ENCODE measurements at places on chromosomes 5 and 9. TPM values are rescaled to one million over a fixed set of nuclear protein-coding genes. Genes with fewer than 3 reads are reported as not detected.

DNA sequence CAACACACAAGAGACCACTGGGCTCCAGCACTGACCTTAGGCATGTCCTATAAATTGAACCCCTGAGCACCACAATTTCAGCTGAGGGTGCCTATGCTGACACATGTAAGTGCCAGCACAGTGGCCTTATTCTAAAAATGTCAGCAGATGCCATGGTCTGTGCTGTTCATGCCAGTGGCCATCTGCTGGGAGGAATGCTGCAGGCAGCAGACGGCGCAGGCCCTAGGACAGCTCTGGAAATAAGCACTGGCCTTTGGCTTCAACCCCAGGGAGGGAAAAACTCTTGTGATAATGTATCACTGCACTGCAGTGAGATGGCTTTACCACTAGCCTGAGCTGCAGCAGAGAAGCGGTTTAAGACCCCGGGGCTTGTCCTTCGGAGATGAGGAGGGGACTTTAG, 98.5 kb downstream of the SYK start:
- no peak for DNase-seq

DNA sequence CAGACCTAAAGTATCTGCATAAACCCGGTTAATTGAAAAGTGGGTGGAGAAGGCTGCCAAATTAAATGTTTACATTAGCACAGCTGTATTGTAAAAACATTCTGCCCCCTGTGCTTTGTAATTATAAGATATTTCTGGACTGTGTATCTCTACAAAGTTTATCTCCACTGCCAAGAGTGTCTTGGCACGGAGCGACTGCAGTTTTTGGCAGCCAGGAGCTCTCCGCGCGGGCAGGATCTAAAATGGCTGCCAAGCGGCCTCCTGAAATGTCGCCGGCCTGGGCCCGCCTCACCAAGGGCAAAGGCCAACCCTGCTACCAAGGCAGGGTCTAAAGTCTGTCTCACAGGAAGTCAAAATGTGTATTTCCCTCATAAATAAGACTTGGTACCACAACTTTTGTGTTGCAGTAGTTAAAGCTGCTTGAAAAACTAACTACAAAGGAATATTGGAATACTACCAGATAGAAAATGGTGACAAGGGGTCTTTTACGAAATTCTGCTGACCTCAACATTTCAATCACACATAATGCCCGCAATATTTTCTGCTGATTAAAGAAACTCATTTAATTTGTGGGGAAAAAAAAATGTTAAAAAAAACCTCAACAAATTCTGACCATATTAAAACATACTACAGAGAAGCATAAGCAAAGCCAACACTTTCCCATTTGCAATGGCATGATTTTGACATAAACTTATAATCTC, 110.4 kb downstream of the NFIB start:
- DNase-seq, result no peak

Gene FRMPD1
- not detected for total RNA-seq

GRCh38 chr9:123757960-123758359, 172.0 kb downstream of the DENND1A start:
- no peak for DNase-seq

- no peak for DNase-seq
Measured at GRCh38 chr5:2451100-2451499, 300.4 kb downstream of the IRX2 start.

DNA sequence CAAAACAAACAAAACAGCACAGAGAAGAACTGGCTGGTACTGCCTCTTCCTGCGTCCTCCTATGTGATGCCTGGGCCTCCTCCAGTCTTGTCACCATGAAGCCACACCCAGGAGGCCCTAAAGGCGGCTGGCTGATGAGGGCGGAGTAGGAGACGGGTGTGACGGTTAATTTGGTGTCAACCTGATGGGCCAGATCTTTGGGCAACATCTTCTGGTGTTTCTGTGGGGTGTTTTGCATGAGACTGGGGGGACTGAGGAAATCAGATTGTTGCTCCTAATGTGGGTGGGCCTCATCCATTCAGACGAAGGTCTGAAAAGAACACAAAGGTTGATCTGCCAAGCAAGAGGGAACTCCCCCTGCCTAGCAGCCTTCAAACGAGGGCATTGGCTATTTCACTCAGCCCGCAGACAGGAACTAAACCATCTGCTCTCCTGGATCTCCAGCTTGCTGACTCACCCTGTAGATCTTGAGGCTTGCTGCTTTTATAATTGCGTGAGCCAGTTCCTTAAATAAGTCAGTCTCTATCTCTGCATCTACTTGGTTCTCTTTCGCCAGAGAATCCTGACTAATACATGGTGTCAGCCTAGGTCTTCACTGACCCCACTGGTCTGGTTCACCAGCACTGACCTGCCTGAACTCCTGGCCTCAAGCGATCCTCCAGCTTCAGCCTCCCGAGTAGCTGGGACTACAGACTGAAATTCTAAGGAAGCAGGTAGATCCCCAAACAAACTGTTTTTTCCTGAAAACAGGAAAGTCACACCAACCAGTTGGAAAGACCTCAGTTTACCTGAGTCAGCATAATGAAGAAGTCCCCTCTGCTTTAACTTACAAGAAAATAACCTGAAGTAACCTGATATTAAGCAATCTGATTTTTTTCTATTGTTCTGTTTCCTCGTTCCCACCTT, 12.8 kb upstream of the ZFP62 start:
- no peak for DNase-seq

GRCh38 chr5:61632064-61632463, 300.0 kb downstream of the ZSWIM6 start:
- no peak for DNase-seq

- DNase-seq, result no peak
Measured at GRCh38 chr9:8859416-8859815, 1059.8 kb upstream of the DMAC1 start.

DNA sequence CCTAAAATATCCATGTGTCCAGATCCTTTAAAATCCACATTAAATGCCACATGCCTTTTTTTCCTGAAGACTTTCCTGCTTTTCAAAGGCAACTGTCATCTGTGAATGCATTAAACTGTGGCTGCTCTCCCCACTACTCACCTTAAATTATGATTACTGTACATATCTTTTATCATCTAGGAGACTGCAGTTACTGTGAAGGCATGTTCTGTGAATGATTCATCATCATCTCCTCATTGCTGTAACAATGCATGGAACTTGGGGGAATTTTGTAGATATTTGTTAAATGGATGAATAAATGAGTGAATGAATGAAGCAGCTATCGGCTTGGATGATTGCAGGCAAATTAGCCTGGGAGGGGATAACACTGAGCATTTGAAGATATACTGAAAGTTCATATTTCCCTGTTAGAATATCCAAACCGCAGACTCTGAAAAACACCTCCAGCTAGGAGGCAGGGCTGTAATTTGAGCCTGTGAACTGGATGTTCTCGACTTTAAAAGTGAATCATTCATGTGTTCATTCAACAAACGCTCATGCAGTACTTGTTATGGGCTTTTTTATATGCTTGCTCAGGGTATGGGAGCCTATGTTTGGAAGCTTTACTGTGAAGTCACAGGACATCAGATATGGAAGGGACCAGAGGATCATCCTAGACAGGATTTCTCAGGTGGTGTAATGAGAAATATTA, 519.2 kb downstream of the KIF4B start:
- DNase-seq, result no peak

DNA sequence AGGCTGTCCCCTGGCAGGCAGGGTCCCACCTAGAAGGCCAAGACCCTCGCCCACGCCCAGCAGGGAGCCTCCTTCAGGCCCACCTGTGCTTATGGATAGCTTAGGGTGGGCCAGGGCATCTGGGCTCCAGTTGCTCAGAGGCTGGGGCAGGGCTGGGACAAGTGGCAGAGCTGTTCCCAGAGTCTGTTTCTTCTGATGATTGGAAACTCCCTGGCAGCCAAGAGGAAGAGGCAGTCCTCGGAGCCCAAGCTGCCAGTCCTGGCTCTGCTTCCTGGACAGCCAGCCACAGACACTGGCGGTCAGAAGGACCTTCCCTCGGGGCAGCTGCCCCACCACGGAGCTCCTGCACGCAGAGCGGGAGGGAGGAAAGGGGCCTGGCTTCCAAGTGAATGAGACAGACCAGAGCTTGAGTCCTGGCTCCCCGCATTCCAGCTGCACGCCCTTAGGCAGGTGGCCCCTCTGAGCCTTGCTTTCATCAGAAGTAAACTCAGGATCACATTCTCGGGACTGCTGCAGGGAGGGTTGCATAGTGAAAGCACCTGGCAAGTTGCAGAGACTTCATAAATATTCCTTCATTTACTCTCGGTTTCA, 37.9 kb upstream of the GABRP start:
- DNase-seq, result no peak

- DNase-seq, result no peak
Measured at GRCh38 chr5:87400305-87400899, 12.3 kb downstream of the CCNH start.

DNA sequence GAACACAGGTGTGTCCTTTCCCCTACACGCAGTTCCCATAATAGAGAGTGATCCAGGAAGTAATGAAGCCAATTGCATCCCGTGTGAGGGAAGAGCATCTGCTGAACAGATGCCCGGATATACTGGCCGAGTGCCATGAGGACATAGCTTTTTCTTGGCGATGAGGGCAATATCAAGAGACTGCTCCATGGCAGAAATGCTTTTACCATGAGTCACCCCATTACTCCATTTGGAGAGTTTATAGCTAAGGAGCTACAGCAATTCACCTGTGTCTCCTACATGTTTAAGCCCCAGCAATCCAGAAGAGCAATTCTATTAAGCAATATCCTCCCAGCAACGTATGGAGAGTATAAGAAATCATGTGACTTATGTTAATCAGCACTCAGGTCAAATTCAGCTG, 222.0 kb upstream of the KLF4 start:
- DNase-seq, result no peak

Gene SIL1
- total RNA-seq, result 16.2 TPM

- no peak for DNase-seq
Measured at GRCh38 chr5:149916334-149917072, 28.1 kb downstream of the PDE6A start.

- DNase-seq, result no peak
Measured at GRCh38 chr9:127686461-127687393, 20.1 kb upstream of the CFAP157 start.

GRCh38 chr9:86594724-86595123, 240.5 kb upstream of the TUT7 start:
- DNase-seq, result no peak

Gene SCAMP1
- total RNA-seq, result 24.5 TPM

GRCh38 chr9:94606646-94607422, 13.2 kb upstream of the FBP2 start:
- DNase-seq, result no peak

GRCh38 chr5:77993855-77994318, 217.7 kb upstream of the TBCA start:
- no peak for DNase-seq

DNA sequence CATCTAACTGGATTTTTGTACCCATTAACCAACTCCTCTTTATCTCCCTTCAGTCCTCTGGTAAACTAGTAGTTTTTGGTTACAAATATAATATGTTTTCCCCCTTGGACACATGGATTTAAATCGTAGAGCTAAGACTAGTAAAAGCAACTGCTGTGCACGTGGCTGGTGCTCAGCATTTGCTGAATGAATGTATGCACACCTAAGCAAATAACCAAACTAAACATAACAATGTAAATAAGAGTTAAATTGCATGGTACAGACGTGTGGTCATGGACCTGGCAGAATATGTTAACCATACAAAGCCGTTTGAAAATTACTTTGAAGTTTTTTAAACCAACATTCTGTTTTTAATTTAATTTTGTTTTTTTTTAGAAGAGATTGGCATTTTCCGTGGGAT, 65.2 kb upstream of the FYB1 start:
- DNase-seq, result no peak

GRCh38 chr5:128350705-128351104, 187.3 kb downstream of the FBN2 start:
- DNase-seq, result no peak

DNA sequence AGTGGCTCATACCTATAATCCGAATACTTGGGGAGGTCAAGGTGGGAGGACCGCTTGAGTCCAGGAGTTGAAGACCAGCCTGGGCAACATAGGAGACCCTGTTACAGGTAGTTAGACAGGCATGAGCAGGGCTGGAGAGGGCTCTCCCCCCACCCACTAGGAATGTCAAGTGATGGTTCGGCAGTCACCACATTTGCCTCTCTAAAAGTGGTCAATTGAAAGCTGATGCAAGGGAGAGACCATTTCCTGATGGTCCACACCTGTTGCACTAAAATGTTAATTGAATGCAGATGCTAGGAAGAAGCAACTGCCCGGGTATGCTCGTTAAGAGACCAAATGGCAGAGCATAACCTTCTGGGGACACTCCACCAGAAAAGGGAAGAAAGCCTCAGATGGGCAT, 82.7 kb downstream of the SFXN1 start:
- no peak for DNase-seq

GRCh38 chr5:19987612-19988361, at the start of gene CDH18:
CDH18 (minus strand) TSS chr5:19988200; CDS start chr5:19838986, 149,214 bp downstream.
- DNase-seq, result no peak

Gene SPATA31C1
- total RNA-seq, result not detected

DNA sequence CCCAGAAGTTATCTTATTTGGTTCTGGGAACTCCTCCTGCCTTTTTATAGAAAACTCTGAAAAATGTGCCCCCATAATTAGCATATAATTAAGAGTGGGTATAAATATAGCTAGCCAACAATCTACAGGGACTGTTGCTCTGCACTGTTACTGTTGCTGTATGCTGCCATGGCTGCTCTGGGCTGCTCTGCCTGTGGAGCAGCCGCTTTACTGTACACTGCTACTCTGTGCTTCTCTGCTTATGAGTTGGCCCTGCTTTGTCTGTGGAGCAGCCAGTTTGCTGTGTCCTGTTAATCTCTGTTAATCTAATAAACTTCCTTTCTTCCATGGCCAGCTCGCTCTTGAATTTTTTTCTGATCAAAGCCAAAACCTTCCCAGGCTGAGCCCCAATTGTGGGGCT, 2244.0 kb upstream of the ACO1 start:
- no peak for DNase-seq

Gene MEGF10
- 0.22 TPM for total RNA-seq

GRCh38 chr5:82812575-82812974, 264.6 kb downstream of the TMEM167A start:
- DNase-seq, result no peak

DNA sequence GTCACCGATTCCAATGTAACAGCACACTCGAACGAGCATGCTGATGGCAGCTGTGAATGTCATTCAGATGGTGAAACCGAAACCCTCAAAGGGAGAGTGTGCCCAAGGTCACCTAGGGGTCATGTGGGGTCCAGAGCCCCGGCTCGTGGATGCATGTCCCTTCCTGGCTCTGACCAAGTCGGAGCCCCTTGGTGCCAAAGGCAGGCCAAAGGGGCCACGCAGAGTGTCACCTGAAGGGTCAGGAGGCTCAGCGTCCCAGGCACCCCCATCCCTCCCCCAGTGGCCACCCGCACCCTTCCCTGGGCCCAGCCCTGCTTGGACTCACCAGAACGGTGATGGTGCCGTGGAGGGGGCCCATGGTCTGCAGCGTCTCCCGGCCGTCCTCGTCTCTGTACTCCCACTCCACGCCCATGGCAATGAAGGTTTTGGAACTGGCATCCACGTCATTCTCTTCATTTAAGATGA, 69.5 kb downstream of the ZNF354C start:
- no peak for DNase-seq

Gene PCDHA9
- not detected for total RNA-seq

GRCh38 chr5:158502686-158503085, 597.0 kb downstream of the EBF1 start:
- DNase-seq, result no peak

Measured in naive thymus-derived CD8-positive, alpha-beta T cell (primary cell).